ENCODE measurements at places on chromosomes 6 and 20.

GRCh38 chr6:119319694-119320093 is 29.9 kb downstream of the MAN1A1 start:
- no peak for DNase-seq

DNA sequence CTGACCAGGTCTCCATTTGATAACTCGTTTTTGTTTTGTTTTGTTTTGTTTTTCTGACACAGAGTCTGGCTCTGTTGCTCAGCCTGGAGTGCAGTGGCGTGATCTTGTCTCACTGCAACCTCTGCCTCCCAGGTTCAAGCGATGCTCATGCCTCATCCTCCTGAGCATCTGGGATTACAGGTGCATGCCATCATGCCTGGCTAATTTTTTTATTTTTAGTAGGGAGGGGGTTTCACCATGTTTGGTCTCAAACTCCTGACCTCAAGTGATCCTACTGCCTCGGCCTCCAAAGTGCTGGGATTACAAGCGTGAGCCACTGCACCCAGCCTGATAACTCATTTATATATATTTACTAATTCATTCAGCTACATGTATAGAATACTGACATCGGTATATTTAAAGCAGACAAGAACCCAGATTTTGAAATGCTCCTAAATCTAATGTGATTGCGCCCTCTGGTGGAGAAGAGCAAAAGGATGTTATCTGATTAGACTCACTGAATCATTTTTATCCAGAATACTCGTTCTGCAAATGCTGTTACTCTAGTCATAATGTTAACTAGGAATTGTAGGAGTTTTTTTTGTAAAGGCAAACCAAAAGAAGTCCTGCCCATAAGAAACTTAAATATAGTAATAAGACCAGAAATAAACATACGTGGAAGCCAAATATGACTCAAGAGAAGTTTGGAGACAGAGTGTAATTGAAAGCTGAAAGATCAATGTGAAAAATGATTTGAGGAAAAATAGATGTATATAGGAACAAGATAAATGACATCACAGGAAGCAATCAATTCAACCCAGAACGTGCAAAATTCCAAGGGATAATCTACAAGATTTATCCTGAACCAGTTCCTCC is 5.3 kb upstream of the COL12A1 start:
- DNase-seq: peak; percentile 79

GRCh38 chr20:44970243-44970757 is 4.0 kb downstream of the STK4 start:
- no peak for DNase-seq

GRCh38 chr6:124057461-124057860 is 253.8 kb downstream of the NKAIN2 start:
- peak; percentile 89 for DNase-seq

DNA sequence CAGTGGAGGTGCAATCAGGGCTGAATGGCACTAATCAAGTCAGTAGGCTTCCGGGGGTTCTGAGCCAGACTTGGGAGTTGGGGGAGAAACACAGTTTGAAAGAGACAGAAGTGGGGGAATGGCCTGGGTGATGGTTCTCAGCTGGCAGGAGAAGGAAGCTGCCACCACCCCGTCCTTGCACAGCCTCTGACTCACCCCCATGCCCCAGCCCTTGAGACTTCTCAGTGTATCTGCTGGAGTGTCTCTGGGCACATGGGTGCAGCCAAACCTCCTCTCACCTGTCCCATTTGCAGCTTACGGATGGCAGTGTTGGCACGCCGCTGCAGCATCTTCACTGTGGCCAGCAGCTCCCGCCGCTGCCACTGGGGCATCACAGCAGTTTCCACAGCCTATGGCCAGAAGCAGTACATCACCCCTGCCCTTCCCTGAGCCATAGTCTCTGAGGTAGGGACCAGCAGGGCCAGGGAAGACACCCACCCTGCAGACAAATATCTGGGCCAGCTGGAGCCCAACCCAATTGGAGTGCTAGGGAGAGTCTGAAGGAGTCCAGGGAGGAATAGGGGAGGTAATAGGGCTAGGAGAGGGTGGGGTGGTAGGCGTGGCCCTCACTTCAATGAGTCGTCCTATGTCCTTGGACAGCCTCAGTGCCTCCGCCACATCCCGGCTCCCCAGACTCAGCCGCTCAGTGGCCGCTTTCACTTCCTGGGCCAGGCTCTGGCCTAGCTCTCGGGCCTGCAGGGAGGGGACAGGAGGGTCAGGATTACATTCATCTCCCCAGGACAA is 11.2 kb downstream of the AARS2 start:
- DNase-seq: no peak

DNA sequence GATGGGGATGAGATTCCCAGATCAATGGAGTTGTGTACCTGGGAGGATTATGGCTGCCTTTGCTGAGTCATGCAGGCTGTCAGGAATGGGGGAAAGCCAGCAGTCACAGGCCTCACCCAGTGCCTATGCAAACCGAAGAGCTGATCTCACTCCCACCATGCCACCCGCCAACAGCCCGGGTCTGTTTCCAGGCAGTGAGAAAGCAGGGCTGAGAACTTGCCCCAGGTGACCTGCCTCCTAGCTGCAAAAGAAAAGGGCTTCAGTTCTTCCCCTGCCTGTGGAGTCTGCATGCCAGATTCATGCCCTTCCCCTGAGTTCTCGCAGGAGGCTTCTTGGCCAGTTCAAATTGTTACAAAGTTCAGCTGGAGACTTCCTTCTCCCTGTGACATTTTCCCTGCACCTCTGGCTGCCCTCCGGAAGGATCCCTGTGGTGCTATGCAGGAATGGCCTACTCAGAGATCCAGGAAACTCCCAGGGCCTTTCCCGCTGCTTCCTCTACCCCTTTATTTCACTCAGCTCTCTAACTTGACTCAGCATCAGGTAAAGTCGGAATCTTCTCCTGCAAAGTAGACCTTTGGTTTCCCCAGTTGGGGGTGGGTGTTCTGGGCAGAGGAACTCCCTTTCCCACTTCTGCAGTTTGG is 71.5 kb upstream of the B3GAT2 start:
- DNase-seq: no peak

GRCh38 chr20:35991142-35991771 is 22.9 kb downstream of the CNBD2 start:
- DNase-seq: no peak

DNA sequence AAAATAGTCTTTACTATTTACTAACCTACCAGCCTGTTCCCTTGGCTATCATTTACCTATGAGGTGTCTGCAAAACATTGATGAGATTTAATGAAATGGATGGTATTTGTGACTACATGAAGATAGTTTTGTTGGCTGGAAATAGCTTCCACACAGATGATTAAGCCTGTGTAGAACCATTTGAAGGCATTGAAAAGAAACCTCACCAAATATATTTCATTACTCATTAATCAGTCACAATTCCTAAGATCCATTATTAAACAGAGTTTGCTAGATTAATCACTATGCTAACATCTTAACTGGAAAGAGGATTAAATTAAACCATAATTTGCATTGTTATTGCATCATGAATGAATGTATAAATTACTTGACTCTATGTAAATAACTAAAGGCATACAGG is 560.3 kb downstream of the BMP2 start:
- peak; percentile 33 for DNase-seq

DNA sequence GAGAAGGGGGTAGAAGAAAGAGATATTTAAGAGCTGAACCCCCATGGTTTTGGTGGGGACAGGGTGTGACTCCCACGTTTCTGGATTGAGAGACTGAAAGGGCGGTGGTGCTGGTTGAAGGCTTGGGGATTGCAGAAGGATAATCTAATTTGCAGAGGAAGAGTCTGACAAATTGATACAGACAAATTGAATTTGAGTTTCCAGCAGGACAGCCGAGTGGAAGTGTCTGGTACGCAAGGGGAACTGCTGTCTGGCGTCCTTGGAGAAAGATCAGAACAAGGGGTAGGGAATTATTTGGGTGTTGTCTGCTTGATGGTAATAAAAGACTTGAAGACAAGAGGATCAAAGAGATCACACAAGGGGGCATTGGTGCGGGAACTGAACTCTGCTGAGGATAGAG is 40.5 kb upstream of the MDGA1 start:
- no peak for DNase-seq
